ENCODE measurements at places on chromosomes 3 and 15. TPM values are rescaled to one million over a fixed set of nuclear protein-coding genes. Genes with fewer than 3 reads are reported as not detected.
A peak's percentile ranks its signal among the peaks of the same experiment; 100 is the strongest.

The PLXNB1 gene
- polyA plus RNA-seq = 180 TPM

The FETUB gene
- 0.21 TPM for polyA plus RNA-seq

DNA sequence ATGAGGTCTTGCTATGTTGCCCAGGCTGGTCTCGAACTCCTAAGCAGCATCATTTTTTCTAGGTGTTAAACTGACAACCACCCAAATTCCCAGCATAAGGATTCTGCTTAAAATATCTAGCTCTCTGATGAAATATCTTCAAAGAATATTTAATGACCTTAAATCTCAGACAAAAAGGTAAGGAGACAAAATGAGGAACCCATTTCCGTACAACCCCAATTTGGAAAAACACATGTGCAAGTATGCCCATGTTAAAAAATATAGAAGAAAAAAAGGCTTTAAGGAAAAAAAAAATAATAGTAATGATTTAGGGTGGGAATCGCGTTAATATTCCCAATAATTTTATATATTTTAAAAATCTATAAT, 1.4 kb upstream of the SACM1L start:
- no peak for DNase-seq

DNA sequence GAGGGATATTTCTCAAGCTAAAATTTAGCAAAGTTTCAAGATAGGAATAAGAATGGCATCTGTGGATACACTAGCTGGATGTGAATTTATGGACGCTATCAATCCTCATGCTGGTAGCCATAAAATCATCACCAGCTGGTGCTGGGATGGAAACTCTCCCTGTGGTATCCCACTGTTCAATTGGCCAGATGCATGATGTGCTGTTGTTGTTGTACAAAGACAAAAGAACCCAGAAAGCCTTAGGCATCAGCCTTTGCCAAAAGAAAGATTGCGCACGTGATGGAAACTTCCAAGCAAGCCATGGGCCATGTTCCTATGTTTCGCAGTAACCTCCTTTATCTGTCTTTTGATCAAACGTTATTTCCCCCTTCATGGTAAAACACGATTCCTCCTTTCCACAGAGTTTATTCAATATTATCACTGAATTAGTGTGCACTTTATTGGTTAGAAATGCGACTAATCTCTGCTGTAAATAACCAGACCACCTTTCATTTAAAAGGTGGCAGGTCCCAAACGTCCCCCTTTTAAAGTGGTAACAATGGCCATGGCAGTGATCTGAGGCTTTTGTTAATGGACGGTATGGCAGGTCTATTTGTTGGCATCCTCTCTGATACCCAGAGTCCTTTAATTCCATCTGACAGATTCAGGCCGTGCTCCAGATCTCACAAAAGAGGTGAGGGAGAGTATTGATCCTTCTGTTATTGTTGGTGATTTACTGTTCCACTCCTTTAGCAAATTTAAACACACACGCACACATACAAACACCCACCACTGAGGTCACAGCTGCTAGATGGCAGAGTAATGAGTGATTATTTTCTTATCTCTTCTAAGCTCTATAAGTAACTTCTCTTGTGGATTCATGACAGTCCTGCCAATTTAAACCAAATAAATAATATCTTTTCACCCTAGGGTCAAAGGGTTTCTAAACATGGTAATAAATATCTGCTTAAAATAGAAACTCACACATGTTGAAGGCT, 291.2 kb upstream of the KCNMB2 start:
- no peak for DNase-seq

DNA sequence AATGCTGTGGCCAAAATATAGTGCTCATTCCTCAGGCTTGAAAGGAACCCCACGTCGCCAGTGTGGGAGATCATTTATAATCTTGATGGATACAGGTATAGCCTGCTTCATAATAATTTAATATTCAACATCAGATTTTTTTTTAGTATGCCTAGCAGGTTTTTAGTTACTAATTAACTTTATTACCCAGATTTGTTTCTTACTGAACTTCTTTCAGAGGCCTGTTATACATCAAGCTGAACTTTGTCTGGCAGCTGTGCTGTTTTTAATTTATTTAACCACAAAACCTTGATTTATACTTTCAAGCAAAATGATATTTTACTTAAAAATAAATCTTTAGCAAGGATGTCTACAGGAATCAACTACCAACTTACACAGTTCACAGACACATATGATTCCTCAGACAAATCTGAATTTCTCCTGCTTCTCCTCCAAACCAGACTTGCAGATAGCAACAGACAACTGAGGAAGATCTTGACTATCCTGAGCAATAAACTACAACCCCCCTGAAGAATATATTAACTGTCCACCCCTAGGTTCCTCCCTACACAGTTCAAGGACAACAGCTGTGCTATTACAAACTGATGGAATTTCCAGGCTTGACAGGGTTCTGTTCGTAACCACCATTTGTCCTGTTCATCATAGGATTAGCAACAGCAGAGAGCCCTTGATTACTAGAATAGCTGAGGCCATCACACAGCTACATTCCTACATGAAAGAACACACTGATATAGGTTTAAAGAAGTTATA, 610 bp downstream of the MAP4 start:
- DNase-seq = peak; percentile 62

DNA sequence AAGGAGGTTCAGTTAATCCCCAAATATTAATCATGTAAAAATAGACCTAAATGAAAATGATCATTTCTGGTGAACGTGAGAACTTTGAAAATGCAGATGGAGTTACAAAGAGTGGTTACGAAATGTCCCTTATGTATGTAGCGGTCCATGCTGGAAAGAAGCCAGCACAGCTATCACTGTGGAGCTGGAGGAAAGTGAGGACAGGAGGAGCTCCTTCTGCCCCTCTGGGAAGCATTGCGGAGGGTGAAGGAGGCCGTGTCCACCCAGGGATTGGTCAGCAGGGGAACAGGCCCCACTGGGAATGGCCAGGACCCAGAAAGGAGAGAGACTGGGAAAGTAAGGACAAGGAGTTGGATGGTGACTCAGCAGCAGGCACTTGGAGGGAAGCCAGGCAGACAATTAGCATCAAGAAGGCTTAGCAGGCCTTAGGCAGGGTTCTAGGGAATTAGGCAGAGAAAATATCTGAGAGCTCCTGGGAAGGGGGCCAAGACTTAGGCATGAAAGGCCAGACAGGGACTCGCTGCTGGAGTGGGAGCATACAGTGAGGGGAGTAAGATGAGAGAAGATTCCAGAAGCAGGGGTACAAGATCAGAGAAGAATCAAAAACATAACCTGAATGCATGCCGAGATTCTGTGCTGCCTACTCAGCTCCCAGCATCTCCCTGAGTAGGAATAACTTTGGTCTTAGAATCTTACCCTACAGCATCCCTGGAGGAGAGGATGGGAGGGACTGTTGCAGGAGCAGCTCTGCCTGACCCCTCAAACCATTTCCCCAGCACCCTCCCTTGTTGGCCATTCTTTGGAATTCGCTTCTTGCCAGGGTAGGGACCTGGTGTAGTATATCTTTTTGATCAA, 171.0 kb upstream of the UMPS start:
- DNase-seq = no peak

- no peak for DNase-seq
Observed at GRCh38 chr3:24287755-24288450, 206.7 kb downstream of the THRB start.

DNA sequence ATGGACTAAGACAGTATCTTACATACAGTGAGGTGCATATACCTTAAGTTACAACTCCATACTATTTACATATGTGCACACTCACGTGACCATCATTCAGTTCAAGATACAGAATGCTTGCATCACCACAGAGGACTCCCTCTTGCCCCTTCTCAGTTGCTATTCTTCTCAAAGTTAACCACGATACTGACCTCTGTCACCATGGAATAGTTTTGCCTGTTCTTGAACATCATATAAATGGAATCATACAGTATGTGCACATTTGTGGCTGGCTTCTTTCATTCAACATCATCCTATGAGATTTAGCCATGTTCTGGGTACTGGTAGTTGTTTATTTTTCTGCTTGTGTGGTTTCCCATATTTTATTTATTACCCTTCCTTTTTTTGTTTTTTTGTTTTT, 10.4 kb upstream of the ZSCAN2 start:
- DNase-seq = no peak

- no peak for DNase-seq
Observed at GRCh38 chr3:13857702-13858380, 22.0 kb downstream of the WNT7A start.
